ENCODE measurements at places on chromosomes 2 and 18.

- peak; percentile 12 for DNase-seq
Measured at GRCh38 chr18:57900906-57901435, 97.9 kb upstream of the ATP8B1 start.

DNA sequence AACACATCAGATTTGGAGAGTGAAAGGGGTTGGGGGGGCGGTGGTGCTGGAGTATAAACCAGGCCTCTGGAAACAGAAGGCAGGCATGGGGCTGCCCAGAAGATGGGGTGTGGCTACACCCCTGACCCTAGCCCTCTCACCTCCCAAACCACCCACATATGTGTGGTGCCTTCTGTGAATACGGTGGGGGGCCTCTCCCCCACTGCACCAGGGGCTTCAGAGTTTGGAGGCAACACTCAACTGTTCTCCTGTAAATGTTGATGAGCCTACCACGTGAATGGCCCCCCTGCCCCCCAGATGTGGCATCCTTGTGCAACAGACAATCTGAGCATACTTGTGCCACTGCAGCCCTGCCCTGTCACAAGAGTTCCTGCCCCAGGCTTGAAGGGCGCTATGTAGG lies 19.5 kb downstream of the FBXO41 start:
- no peak for DNase-seq

DNA sequence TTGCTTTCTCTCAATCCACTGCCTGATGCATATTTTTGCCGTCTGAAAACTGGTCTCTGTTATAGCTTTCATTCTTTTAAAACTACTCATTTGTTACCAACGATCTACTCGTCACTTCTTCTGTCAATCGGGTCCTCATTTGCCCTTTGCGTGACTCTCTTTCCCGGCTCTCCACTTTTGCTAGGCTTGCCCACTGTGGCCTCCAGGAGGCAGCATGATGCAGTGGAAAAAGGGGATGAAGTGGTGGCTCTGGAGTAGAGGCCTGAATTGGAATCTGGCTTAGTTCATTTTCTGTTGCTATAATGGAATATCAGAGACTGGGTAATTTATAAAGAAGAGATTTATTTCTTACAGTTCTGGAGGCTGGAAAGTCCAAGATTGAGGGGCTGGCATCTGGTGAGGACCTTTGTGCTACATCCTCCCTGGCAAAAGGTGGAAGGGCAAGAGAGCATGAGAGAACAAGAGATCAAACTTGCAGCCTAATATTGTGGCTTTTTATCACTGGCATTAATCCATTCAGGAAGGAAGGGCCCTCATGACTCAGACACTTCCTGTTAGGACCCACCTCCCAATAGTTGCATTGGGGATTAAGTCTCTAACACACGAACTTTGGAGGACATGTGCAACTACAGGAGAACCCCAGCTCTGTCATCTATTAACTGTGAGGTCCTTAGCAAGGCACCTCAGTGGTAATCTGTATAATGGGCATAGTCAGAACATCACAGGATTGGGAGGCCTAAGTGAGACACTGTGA lies 15.4 kb downstream of the GDF7 start:
- peak; percentile 48 for DNase-seq

GRCh38 chr2:236862526-236862925 lies 223.2 kb upstream of the COPS8 start:
- DNase-seq, result no peak

GRCh38 chr2:188576651-188577050 lies 285.0 kb downstream of the GULP1 start:
- peak; percentile 85 for DNase-seq

- no peak for DNase-seq
Measured at GRCh38 chr2:155727187-155727895, 605.2 kb downstream of the NR4A2 start.

- no peak for DNase-seq
Measured at GRCh38 chr2:68248361-68248760, 4.0 kb downstream of the PPP3R1 start.

DNA sequence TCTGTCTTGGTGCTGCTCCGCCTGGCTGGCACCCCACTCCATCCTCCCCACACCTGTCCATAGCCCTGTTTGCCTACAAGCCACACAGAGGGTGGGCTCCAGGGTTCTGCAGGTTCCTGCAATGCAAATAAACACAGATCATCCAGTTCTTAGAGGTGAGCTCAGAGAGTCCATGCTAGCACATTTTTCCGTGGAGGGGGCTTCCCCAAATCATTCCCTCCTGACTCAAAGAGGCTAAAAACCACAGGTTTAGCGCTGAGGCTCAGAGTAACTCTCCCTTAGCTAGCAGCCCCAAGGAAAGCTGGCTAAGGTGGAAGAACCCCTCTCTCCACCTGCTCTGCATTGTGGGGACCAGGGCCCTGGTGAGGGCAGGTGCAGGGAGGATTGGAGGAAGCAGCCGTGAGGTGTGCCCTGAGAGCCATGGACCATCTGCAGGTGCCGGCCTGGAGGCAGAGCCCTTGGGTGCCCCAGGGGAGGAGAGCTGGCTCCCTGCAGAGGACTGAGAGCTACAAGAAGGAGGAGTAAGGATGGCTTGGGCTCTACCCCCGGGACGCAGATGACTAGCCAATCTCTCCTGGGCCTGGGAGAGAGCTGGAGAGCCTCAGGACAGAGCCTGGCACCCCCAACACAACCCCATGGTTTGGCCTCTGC lies 23.8 kb upstream of the TEX44 start:
- no peak for DNase-seq

DNA sequence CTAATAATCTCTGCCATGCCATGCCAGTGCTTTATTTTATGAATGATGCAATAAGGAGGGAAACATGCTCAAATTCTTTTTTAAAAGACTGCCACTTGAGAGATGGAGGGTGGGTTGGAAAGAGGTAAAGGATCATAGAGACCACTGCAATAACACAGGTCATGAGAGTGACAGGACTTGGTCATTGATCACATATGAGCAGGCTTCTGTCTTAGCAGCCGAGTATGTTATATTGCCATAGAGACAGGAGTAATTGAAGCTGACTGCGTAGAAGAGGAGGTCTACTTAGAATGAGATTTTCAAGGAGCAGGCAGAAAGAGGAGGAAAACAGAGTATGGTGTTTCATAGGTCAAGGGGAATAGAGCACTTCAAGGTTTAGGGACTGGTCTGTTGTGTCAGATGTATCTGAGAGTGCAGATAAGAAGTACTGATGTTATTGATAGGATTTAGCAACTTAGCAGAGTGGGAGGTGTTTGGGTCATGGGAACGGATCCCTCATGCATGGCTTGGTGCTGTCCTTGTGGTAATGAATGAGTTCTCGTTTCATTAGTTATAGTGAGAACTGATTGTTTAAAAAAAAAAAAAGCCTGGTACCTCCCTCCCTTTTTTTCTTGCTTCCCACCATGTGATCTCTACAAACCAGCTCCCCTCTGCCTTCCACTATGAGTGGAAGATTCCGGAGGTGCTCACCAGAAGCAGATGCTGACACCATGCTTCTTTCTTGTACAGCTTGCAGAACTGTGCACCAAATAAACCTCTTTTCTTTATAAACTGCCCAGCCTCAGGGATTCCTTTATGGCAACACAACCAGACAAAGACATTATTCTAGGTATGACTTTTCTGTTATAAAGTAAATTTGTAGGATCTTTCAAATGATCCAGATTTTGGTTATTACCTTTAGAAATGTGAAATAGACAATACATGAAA lies 32.8 kb downstream of the UGP2 start:
- no peak for DNase-seq

GRCh38 chr18:55265984-55266383 lies 306.7 kb upstream of the CCDC68 start:
- DNase-seq, result no peak

GRCh38 chr18:35573531-35573930 lies 8.0 kb upstream of the GALNT1 start:
- DNase-seq, result no peak

GRCh38 chr2:74481961-74482800 lies 617 bp downstream of the CCDC142 start:
- DNase-seq, result peak; percentile 63

All from adipocyte (in vitro differentiated cells).